ENCODE measurements at places on chromosomes 13 and 19.

- H3K36me3 ChIP-seq, result no peaks in the 10 kb centered on the region
- peak overlapping the region; percentile 64 for H3K4me3 ChIP-seq
- no peak for DNase-seq
Observed at GRCh38 chr13:33541962-33542308, 256.4 kb upstream of the STARD13 start.

GRCh38 chr13:73772449-73773167 is 361.6 kb downstream of the KLF12 start:
- no peak overlapping the region for H3K27ac ChIP-seq
- peaks cover 13% of the 10 kb centered on the region for H3K36me3 ChIP-seq
- DNase-seq, result no peak
- H3K4me3 ChIP-seq, result no peak overlapping the region
- H3K4me1 ChIP-seq, result peaks cover 15% of the 10 kb centered on the region

DNA sequence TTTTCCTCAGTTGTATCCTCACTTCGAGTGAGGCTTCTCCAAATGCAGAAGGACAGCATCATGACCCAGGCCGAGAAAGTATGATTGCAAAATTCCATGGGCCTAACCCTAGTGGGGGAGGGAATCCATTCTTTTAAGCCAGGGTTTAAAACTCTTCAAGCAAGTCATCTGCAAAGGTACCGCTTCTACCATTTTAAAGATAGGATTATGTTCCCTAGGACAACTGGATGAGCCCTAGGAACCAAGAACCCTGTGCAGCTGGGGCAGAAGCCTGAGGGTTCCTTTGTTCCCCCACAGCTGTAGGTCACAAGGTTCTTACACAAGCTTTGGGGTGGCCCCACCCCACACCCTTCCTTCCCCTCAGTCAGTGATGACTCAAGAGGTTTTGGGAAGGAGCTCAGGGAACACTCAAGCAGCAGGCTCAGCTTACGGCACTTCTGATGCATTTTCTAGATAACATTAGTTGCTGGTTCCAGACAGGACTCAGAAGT is 13.5 kb downstream of the ARL11 start:
- no peak for DNase-seq
- H3K27me3 ChIP-seq, result no peaks in the 10 kb centered on the region
- H3K36me3 ChIP-seq, result no peaks in the 10 kb centered on the region
- H3K27ac ChIP-seq, result no peak overlapping the region
- H3K4me1 ChIP-seq, result peaks cover 7% of the 10 kb centered on the region

- H3K27ac ChIP-seq, result no peak overlapping the region
- no peaks in the 10 kb centered on the region for H3K27me3 ChIP-seq
- peaks cover 16% of the 10 kb centered on the region for H3K36me3 ChIP-seq
- peaks cover 41% of the 10 kb centered on the region for H3K4me1 ChIP-seq
Observed at GRCh38 chr13:113493315-113493951, 2.9 kb upstream of the DCUN1D2 start.

DNA sequence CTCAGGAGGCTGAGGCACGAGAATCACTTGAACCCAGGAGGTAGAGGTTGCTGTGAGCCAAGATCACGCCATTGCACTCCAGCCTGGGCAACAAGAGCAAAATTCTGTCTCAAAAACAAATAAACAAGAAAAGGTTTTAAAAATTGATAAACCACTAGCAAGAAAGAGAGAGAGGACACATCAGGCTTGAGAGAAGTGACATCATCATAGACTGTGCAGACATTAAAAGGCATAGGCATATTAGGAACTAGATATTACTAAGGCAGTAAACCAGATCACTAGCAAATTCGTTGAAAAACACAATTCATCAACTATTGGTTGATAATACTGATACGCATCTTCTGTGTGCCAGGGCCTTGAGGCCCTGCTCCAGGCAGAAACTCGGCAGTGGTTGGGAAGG is 7.7 kb downstream of the A1BG start:
- DNase-seq, result no peak
- no peak overlapping the region for H3K27ac ChIP-seq
- no peaks in the 10 kb centered on the region for H3K36me3 ChIP-seq
- H3K27me3 ChIP-seq, result peaks cover 17% of the 10 kb centered on the region
- no peak overlapping the region for H3K4me3 ChIP-seq

DNA sequence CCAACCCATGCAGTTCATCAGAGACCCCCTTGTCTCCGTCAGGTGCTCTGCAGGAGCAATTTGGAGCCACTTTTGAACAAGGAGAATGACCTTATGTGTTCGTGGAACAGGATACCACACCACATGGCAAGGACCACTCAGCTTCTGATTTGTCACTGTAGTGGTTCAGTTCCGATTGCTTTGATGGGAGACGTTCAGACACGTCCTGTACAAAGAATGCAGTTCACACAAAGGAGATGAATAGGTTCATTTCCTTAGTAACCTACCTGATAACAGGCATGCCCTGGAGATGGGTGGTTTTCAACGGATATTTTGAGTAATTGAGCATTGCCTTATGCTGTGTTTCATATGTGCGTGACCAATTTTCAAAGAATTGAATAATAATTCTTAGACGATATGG is 17.2 kb downstream of the FGF9 start:
- no peaks in the 10 kb centered on the region for H3K36me3 ChIP-seq
- DNase-seq, result no peak
- H3K27ac ChIP-seq, result no peak overlapping the region
- H3K27me3 ChIP-seq, result no peaks in the 10 kb centered on the region
- no peak overlapping the region for H3K4me3 ChIP-seq

- H3K36me3 ChIP-seq, result no peaks in the 10 kb centered on the region
- H3K4me1 ChIP-seq, result no peaks in the 10 kb centered on the region
- H3K4me3 ChIP-seq, result no peak overlapping the region
- no peaks in the 10 kb centered on the region for H3K27me3 ChIP-seq
- H3K27ac ChIP-seq, result no peak overlapping the region
Observed at GRCh38 chr13:105050686-105051085, 1484.8 kb downstream of the EFNB2 start.

DNA sequence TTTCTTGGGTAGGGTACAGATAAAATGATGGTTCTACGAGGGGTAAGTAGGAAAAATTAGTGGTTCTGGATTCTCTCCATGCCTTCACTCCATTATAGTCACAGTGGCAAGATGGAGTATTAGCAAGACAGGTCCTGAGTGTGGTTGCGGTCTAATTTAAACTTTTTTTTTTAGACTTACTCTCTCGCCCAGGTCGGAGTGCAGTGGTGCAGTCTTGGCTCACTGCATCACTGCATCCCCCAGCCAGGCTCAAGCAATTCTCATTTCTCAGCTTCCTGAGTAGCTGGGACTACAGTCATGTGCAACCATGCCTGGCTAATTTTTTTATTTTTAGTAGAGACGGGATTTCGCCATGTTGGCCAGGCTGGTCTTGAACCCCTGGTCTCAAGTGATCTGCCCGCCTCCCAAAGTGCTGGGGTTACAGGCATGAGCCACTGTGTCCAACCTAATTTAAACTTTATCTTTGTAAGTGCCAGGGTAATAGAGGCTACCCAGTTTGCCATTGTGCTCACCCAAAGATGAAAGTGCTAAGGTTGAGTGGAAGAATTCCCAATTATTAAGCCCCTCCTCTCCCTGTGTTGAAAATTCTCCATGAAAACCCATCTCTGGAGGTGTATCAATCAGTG is 135.6 kb downstream of the TM9SF2 start:
- no peak overlapping the region for H3K27ac ChIP-seq
- no peaks in the 10 kb centered on the region for H3K27me3 ChIP-seq
- DNase-seq, result no peak
- H3K4me1 ChIP-seq, result no peaks in the 10 kb centered on the region
- no peaks in the 10 kb centered on the region for H3K36me3 ChIP-seq
- H3K4me3 ChIP-seq, result no peak overlapping the region

GRCh38 chr19:55094456-55095259 is 19.0 kb downstream of the EPS8L1 start:
- H3K36me3 ChIP-seq, result peaks cover 22% of the 10 kb centered on the region
- no peaks in the 10 kb centered on the region for H3K27me3 ChIP-seq
- H3K4me3 ChIP-seq, result no peak overlapping the region
- DNase-seq, result no peak
- H3K27ac ChIP-seq, result no peak overlapping the region

DNA sequence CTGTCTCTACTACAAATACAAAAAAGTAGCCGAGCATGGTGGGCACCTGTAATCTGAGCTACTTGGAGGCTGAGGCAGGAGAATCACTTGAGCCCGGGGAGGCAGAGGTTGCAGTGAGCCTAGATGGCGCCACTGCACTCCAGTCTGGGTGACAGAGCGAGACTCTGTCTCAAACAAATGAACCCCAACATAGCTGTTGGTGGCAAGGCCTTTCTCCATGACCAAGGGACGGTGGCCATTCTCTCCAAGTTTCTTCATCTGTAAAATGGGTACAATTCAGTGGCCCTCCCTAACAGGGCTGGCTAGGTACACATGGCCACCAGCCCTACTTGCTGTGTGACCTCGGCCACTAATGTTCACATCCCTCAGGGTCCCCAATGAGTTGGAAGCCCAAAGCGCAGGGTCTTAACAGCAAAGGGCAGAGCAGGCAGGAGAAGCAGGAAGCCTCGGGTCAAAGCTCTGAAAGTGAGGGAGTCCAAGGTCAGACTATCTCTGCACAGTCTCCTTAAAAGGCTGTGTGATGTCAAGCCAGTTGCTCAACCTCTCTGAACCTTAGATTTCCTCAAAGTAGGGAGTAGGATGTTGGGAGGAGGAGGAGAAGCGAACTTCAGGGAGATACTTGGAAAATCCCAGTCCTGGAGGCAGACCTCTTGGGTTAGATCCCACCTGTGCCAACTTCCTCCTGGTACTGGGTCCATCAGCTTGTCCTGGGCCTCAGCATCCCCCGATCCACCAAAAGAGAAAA is 2.7 kb downstream of the JUND start:
- H3K27ac ChIP-seq, result peak overlapping the region; percentile 100
- H3K27me3 ChIP-seq, result no peaks in the 10 kb centered on the region
- no peak for DNase-seq
- peak overlapping the region; percentile 100 for H3K4me3 ChIP-seq
- peaks cover 25% of the 10 kb centered on the region for H3K36me3 ChIP-seq

- peak within 1 kb of the TSS; percentile 100 for H3K4me3 ChIP-seq
- H3K36me3 ChIP-seq, result peaks cover 16% of the 10 kb centered on the region
- H3K4me1 ChIP-seq, result peaks cover 49% of the 10 kb centered on the region
- no peaks in the 10 kb centered on the region for H3K27me3 ChIP-seq
Observed at GRCh38 chr19:18281082-18282020, at the start of gene JUND. TSS of gene JUND (minus strand) at chr19:18281622. CDS start at chr19:18281484, 138 bp downstream.

DNA sequence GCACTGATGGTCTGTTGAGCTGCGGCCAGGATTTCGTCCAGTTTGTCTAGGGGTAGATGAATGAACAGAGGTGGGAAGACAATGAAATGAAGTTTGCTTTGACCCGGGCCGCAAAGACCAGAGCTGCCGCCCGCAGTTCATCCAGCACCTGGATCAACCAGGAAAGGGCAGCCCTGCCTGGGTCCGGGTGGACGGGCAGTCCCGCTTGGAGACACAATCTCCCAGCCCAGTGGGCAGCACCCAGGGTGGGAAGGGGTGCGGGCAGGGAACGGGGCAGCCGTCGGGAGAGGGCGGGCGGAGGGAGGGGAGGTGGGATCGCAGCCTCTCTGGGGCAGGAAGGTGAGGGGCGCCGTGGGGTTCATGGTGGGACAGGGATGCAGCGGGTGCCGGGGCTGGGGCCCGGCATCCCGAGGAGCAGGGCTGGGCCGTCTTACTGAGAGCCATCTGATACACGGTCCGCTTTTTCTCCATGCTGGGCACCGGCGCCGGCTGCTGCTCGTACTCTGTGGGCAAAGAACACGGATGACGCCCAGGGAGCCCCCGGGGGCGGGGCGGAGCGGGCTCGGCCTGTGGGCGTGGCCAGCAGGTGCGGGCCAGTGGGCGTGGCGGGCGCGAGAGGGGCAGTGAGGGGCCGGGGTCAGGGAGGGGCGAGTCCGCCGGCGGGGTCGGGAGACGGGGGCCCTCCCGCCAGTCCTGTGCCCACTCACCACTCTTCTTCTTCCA is 33.1 kb downstream of the SHANK1 start:
- no peak overlapping the region for H3K4me3 ChIP-seq
- H3K27ac ChIP-seq, result no peak overlapping the region
- H3K27me3 ChIP-seq, result peaks cover 6% of the 10 kb centered on the region
- no peak for DNase-seq
- H3K4me1 ChIP-seq, result no peaks in the 10 kb centered on the region

DNA sequence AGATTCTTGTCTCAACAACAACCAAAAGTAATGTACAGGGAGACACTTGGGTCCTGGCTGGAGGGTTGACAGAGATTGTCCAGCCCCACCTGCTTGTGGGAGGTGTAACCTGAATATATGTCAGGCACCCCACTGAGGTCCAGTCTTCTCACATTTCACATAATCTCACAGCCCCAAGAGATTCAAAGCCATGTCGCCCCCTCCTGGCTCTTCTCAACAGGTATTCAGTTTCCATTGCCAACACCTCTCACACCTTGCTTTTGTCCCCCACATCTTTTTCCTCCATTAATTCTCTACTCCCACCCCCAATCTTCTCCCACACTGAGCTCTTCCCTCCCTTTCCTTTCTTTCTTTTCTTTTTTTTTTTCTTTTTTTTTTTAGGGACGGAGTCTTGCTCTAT is 11.2 kb downstream of the UNC13A start:
- H3K4me3 ChIP-seq, result no peak overlapping the region
- H3K27me3 ChIP-seq, result no peaks in the 10 kb centered on the region
- peaks cover 11% of the 10 kb centered on the region for H3K4me1 ChIP-seq
- no peak for DNase-seq

- H3K27me3 ChIP-seq, result no peaks in the 10 kb centered on the region
- no peaks in the 10 kb centered on the region for H3K36me3 ChIP-seq
- H3K4me1 ChIP-seq, result no peaks in the 10 kb centered on the region
- H3K27ac ChIP-seq, result no peak overlapping the region
- no peak overlapping the region for H3K4me3 ChIP-seq
Observed at GRCh38 chr13:88526853-88527215, 855.7 kb downstream of the SLITRK5 start.

DNA sequence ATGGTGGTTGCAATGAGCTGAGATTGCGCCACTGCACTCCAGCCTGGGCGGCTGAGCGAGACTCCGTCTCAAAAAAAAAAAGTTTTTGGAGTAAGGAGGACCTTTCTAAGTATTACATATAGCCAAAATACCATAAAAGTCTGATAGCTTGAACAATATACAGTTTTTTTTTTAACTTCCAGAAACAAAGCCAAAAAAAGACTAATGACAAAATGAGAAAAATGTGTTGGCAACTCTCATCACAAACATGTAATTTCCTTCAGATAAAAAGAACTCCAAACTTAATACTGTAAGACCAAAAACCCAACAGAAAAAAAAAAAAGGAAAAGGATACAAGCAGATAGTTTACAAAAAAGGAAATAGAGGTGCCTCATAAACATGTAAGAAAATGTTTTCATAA is 68.2 kb upstream of the MED4 start:
- peaks cover 2% of the 10 kb centered on the region for H3K4me1 ChIP-seq
- no peak for DNase-seq
- H3K27me3 ChIP-seq, result no peaks in the 10 kb centered on the region
- H3K36me3 ChIP-seq, result no peaks in the 10 kb centered on the region

GRCh38 chr19:46481223-46481848 is 10.0 kb upstream of the PNMA8A start:
- no peaks in the 10 kb centered on the region for H3K4me1 ChIP-seq
- DNase-seq, result no peak
- no peaks in the 10 kb centered on the region for H3K36me3 ChIP-seq
- no peak overlapping the region for H3K27ac ChIP-seq

DNA sequence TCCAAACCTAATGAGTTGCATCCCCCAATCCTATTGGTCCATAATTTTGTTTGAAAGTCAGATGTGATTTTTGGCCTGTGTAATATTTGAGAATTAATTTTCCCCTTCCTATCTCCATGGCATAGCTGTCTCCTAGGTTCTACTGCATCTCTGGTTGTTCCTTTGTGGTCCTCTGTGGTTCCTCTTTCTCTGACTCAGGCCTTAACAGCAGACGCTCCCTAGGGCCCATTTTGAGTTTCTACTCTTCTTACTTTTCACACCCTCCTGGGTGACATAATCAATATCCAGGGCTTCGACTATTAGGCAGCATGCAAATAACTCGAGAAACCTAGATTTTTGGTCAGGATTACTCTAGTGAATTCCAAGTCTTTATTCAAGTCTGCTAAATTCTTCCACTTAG is 160.7 kb downstream of the RFC3 start:
- DNase-seq, result no peak
- H3K27me3 ChIP-seq, result no peaks in the 10 kb centered on the region
- H3K4me1 ChIP-seq, result no peaks in the 10 kb centered on the region
- no peak overlapping the region for H3K4me3 ChIP-seq

Measured in T-cell (primary cell).